ENCODE measurements at places on chromosomes 11 and 22.

GRCh38 chr11:62390722-62391121 is 28.1 kb upstream of the SCGB1A1 start:
- no peak for DNase-seq

DNA sequence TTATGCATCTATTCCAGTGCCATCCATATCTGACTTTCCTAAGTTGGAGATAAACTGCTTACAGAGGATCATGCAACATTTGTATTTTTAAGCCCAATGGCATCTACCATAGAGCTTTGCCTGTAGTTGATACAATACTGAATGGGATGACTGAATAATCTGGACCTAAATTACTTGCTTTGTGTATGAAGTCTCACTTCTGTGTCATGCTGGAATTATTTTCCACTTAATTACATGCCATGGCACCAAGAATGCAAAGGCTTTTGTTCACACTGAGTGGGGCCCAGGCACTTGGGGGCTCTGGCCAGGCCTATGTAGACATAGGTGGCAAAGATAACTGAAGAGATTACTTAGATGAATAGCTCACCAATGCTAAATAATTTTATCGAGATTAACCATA is 51.6 kb downstream of the OPCML start:
- DNase-seq = no peak

DNA sequence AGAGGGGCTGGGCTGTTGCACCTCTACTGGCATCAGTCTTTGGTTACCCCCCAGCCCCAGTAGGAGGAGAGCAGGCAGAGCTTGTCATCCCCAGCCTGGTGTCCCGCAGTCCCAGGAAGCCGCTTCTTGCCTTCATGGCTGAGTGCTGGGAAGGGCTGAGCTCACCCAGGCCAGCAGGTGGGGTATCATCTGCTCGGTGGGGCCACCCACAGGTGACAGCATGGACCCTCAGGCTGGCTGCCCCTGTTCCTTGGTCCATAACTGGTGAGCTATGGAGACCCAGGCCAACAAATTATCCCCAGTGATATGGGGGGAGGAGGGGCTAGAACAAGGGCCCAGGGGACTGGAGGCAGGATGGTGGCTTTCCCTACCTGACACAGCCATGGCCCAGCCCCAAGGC is 6.5 kb upstream of the RHOD start:
- no peak for DNase-seq

GRCh38 chr22:47805394-47805935 is 1043.0 kb downstream of the TBC1D22A start:
- no peak for DNase-seq

DNA sequence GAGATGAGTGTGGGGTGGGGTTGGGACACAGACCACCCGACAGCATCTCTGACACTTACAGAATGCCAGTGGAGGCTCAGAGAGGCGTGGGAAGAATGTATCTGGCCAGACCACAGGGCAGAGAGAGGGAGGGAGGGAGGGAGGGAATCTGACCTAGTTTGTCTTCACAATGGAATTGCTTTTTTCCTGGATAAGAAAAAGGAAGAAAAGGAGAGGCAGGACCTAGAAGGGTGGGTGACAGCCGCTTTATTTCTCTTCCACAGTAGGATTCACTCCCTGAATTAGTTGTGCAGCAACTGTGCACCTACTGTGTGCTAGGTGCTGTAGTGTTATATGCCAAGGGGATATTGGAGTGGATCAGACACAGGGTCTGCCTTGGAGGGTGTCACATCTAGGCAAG is 3.7 kb downstream of the KCNK4 start:
- no peak for DNase-seq

DNA sequence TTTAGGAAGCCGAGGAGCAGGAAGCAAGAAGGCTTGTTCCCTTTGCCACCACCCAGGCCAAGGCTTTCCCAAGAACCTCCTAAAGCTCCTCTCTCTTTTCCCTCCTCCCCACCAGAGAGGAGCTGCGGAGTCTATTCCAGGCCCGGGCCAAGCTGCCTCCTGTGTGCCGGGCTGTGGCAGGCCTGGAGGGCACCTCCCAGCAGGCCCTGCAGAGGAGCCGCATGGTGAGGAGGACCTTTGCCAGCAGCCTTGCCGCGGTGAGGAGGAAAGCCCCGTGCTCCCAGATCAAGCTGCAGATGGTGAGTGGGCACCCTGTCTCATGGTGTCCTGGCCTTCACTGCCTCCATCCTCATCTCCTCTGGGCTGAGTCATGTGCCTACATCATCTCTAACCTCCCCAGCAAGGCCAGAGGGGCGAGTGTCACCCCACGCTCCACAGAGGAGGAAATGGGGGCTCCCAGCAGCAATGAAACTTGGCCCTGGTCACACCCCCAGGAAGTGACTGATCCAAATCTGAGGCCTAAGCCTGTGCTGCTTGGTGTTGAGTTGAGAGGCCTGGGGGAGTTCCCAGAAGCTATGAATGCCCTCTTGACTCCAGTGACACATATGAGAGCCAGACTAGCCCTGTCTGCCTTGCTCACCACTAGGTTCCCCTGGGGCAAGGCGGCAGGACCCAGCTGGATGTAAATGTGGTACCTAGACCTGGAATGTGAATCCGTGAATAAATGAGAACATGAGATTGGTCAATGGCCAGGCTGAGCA is 104.2 kb downstream of the MYO18B start:
- no peak for DNase-seq

Measured in dorsolateral prefrontal cortex (tissue), 122 donors.